ENCODE measurements at places on chromosomes 4 and X.

GRCh38 chr4:6491235-6491634 lies 18.8 kb upstream of the PPP2R2C start:
- no peak for DNase-seq

DNA sequence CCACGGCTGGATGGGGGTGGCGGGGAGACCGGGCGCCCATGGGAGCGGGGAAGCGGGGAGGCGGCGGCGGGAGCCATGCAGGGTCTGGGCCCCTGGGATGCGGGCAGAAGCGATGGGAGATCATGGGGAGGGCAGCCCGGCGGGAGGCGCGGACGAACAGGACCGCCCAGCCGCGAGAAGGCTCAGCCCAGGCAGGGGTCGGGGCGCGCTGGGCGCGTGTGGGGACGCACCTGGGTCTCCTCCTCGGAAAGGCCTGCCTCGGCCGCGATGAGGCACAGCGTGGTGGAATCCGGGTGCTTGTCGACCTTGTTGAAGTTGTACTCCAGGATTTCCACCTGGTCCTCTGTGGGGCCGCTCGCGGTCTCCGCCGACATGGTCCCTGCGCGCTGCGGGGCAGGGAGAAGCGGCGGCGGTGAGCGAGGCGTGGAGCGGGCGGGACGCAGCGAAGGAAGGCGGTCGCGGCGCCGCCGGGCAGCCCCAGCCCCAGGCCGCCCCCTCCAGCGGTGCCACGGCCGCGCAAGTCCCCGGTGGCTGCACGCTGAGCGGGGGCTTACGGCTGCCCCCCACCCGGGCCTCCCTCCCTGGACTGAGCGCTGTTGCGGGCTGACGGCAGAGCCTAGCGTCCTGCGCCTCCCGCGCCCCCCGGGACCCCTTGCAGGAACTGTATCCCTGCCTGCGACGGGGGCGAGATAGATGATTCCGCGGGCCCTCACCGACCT lies 25.3 kb downstream of the HOPX start:
- DNase-seq: no peak

- no peak for DNase-seq
Observed at GRCh38 chrX:5100004-5100403, 1128.7 kb downstream of the NLGN4X start.

DNA sequence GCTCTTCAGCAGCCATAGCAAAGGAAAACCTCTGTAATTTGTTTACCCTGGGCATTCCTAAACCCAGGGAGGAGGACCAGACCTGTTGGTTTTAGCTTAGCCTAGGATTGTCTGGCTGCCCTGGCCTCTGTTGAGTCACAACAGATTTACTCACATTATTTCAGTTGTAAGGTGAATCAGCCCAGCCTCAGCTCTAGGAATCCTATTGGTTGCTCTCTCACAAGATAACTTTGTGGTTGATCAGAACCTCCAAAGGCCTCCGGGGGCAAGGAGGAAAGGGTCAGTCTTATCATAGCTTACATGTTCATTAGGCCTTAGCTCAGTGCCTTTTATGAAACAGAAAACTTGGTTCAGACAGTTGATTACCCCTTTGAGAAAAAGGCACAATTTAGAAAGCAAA lies 41.0 kb downstream of the PDK3 start:
- DNase-seq: no peak

- DNase-seq: no peak
Observed at GRCh38 chr4:184806711-184807110, 19.1 kb downstream of the ACSL1 start.

DNA sequence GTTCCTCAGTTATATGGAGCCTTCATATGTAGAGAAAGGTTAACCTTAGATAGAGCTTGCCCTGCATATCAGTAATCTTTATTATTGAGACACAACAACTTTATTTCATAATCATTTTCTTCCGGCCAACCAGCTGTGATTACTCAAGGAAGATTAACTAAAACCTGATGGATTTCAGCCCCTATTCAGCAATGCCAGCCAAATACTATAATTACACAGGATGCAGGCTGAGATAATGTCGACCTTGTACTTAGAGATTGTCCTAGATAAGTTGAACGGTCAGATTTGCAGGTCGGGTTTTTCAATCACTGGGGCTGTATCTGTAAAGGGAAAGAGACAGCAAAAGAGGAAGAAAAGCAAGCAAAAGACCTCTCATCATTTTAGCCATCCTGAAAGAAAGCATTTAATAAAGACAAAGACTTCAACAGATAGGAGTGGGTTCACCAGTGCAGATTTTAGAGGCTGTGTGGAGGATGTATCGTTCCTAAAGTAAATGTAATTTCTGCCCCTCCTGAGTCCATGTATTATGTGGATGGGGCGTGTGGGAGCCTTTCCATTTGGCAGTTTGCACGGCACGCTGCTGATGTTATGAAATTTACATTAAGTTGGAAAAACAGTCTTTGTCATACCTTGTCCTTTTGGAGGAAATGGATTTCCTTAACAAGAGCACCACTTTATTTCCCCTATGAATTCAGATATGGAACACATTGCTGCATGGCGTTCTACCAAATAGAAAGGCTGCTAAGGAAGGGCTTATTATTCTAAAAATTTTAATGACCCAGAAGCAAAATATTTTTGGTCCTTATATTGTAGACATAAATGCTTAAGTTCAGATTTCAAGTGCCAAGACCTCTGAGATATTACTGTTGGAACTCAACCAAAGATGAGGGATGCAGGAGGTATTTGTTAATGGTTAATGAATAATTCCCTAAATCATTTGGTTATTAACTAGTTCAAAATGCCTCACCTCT lies 496.7 kb downstream of the SPRY1 start:
- DNase-seq: no peak

- DNase-seq: no peak
Observed at GRCh38 chr4:4602468-4602867, 60.6 kb upstream of the STX18 start.

GRCh38 chr4:1879485-1879884 lies 8.3 kb downstream of the NSD2 start:
- DNase-seq: no peak

DNA sequence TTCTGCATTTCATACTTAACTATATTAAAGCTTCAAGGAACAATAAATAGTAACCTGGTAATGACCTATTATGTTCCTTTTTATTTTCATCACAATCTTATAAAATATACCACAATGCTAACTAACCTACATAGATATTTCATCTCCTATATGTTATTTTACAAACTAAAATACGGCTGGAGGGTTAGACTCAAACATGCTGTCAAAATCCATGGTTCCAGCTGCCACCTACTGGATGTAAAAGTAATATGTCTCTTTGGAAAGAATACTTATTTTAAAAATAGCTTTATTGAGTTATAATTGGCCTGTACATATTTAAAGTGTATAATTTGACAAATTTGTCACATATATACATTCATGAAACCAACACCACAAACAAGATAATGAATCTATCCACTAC lies 15.0 kb downstream of the RGN start:
- no peak for DNase-seq

DNA sequence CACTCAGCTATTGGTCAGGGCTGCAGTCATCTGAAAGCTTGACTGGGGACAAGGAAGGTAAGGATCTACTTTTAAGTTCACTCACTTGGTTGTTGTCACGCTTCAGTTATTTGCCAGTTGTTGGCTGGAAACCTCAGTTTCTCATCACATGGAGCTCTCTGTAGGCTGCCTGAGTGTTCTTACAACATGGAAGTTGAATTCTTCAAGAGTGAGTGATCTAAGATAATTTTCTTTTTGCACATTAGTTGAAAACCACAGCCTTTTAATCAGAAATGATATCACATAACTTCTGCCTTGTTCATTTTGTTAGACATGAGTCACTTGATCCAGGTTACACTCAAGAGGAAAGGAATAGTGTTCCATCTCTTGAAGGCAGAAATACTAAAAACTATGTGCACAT lies 552.7 kb downstream of the RAPGEF2 start:
- no peak for DNase-seq

GRCh38 chr4:42845586-42845985 lies 46.9 kb upstream of the GRXCR1 start:
- DNase-seq: no peak

- DNase-seq: no peak
Observed at GRCh38 chr4:77268108-77268507, 111.1 kb downstream of the CCNG2 start.

DNA sequence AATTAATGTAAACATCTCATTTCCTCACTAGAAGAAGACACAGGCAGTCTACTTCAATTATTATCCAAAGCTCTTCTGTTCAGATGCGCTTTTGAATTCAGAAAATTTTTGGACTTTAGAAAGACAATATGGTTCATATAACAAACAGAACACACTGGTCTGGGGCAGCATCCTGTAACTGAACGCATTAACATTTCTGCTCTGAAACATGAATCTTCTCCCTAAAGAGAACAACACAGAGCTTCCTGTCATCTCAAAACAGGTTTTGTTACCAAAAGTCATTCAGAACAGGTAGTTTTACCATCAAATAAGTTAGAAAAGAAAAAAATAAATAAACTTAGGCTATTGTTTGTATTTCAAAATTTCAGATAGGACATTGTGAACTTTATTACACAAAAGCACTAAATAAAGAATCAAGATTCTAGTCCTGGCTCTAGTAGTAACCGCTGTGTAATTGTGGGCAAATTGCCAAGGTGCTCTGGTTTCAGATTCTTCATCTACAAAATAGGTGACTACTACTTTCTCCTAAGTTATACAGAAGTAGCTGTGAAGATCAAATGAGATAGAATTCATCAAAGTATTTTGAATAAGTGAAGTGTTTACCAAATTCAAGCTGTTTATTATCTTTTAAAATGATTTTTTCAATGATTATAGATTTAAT lies 252.3 kb upstream of the RASGEF1B start:
- no peak for DNase-seq

DNA sequence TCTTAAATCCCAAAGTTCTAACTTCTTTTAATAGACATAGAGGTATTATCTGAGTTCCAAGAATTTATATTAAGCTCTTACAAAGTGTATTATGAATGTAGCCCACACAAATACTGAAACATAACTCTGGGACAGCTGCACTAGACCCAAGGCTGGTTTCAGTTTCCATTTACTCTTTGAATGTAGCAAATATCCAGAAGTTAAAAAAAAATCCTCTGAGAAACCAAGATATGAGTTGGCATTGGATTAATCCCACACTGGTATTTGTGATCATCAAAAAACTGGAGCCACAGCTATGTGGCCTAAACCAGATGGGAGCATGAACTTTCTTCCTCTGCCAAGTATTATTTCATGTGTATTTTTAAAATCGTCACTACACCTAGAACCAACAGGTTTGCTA lies 23.6 kb upstream of the SMPX start:
- DNase-seq: no peak

- no peak for DNase-seq
Observed at GRCh38 chrX:63050225-63050624, 300.9 kb downstream of the SPIN4 start.

- no peak for DNase-seq
Observed at GRCh38 chr4:80306260-80306659, 29.3 kb upstream of the CFAP299 start.

- no peak for DNase-seq
Observed at GRCh38 chr4:157221895-157222770, 1.6 kb downstream of the GRIA2 start.

DNA sequence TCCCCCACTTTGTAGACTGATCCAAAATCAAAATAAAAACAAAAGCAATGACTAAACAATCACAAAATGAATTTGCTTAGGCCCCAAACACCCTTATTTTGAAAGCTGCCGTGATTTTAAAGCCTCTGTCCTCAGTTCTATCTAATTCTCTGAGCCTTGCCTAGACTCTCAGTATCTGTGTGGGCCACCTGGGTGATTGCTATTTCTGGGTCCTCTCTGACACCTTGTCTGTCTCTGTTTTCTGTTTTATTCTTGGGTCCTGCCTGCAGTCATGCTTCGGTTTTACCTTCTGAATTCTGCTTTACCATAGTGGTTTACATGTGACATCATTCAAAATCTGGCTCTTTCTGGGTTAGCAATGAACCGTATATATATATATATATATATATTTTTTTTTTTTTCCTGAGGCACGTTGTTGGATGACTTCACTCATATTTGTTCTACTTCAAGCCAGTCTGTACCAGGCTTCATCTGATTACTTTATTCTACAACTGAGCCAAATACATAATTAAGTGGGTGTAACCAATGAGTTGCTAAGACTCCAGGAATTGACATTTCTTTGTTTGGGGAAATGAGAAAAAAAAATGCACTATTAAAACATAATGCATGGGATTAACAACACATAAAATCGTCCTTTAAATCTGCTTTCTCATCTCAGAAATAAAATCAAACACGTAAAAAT lies 710.7 kb upstream of the SLIT2 start:
- DNase-seq: no peak

DNA sequence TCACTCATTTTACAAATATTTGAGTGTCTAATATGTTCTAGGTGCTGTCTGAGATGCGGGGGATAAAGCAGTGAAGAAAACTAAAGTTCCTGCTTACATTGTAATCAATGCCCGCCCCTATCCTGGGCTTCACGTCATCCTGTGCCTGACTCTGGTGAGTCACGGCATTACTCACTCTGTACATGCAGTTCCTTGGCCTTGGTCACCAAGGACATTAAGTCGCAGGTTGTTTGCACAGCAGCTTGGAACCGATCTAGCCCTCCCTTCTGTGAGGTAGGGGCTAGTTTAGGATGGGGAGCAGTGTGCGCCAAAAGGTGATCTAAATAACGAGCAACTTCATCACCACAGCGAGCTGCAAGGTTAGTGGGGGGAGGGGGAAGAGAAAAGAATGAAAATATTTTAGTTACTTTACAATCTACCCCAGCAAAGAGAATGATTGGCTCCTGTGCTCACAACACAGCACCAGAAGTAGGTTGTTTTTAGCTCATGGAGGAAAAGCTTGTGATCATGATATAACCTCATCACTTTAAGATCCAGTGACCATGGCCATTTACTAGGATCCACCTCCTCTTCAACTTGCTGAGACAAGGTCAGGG lies 48.0 kb upstream of the HDAC8 start:
- DNase-seq: no peak

- no peak for DNase-seq
Observed at GRCh38 chr4:181822005-181822375, 421.2 kb upstream of the TENM3 start.

DNA sequence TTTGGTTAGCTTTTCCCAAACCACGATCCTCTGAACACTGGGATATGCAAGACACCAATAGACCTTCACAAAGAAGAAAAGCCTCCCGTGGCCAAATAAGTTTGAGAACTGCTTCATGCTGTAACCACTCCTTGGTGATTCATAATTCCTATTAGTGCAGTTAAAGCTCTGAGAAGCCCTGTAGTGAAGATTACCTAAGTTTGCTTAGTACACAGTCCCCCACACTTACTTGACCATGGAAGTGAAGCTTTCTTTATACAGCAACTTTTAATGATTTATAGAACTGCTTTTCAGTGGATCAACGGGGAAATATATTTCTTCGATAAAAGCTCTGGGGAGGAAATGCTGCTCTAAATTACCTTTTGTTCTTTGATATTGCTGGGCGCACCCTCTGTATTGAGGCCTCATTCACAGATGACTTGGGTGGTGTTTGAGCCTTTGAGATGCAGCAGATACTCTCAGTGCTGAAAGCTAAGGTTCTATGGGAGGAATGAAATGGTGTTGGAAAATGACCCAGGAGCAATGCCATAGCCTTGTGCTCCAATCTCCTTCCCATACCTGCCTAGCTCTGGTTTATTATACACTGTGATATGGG lies 67.4 kb downstream of the CBLL2 start:
- no peak for DNase-seq
